Lung microvascular endothelial cell (primary cell): ENCODE measurements at places on chromosomes 4 and X.
A peak's percentile ranks its signal among the peaks of the same experiment; 100 is the strongest.

GRCh38 chr4:89509708-89510281 is 202.2 kb upstream of the GPRIN3 start:
- peak; percentile 55 for DNase-seq

GRCh38 chr4:115293093-115293462 is 179.7 kb upstream of the NDST4 start:
- no peak for DNase-seq

GRCh38 chrX:132491191-132491590 is 2.4 kb upstream of the MBNL3 start:
- DNase-seq: no peak

DNA sequence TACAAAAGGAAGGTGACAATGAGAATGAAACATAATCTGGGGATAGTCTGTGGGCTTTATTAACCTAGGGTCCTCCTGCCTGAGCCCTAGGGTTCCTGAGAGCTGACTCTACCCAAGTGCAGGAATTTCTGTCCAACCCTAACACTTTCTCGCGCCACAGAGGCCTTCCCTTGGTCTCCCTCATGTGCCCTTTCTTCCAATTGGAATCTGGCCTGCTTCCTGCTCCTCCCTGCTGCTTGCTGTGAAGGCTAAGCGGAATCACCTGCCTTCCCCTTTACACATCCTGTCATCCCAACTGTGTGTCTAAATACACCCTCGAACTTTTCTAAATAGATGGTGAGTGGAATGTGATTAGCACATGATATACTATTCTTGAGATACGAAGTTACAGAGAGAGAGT is 5.9 kb downstream of the MAGEA11 start:
- DNase-seq: no peak

GRCh38 chrX:12741416-12741815 is 49.8 kb upstream of the PRPS2 start:
- no peak for DNase-seq

- no peak for DNase-seq
Observed at GRCh38 chrX:54064564-54064963, 20.3 kb upstream of the PHF8 start.

DNA sequence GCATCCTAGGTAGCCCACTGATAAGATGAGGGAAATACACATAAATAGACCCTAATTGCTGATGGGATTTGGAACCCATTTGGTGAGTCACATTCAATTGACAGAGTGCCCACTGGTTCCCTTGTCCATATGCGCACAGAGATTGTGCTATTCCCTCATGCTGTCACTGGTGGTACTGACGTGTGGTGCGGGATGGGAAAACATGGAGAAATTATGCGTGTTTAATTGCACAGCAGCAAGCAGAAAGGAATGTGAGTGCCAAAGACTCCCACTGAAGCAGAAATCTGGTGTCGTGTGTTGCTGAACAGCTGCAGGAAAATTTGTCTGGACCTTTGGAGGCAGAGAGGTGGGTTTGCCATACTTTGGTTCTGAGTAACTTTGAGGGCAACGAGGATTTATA is 92.2 kb downstream of the NHSL2 start:
- DNase-seq: no peak

GRCh38 chrX:150268839-150269355 is 94.2 kb upstream of the MAMLD1 start:
- no peak for DNase-seq

DNA sequence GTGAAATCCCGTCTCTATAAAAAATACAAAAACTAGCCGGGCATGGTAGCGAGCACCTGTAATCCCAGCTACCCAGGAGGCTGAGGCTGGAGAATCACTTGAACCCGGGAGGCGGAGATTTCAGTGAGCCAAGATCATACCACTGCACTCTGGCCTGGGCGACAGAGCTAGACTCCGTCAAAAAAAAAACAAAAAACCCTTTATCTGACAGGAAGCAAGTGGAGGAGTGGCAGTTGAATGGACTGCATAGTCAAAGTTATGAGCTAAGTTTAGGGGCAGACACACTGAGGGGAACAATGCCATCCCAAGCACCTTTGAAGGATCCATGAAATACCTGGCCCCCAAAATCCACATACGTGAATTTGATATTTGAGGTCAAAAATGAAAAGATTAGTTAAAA is 7.5 kb upstream of the HPGDS start:
- DNase-seq: no peak

DNA sequence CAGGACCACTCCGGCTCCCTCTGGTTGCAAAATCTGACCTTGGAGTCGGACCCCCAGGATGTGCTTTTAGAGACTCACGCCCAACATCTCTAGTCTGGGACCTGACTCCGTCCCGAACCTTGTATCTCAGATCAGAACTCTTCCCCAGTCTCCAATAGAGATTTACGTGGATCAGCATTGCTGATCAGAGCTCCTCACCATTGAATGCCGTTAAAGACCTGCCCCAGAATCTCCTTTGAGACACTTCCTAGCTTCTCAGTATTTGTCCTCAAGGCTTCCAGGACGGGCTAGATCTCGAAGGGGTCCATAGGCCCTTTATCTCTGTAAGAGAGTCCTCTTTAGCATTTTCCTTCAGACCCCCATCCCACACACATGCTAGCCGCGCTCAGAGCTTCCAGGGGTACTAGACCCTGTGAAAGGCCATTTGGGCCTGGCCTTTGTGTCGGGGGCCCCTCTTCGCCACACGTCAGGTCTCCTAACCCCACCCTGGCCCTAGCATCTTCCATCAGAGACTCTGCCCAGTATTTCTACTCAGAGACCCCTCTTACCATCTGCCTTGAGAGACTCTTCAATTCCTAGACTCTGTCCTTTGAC is 662 bp downstream of the UBA1 start:
- DNase-seq: no peak

GRCh38 chrX:148457279-148457678 is 43.1 kb upstream of the AFF2 start:
- DNase-seq: no peak

DNA sequence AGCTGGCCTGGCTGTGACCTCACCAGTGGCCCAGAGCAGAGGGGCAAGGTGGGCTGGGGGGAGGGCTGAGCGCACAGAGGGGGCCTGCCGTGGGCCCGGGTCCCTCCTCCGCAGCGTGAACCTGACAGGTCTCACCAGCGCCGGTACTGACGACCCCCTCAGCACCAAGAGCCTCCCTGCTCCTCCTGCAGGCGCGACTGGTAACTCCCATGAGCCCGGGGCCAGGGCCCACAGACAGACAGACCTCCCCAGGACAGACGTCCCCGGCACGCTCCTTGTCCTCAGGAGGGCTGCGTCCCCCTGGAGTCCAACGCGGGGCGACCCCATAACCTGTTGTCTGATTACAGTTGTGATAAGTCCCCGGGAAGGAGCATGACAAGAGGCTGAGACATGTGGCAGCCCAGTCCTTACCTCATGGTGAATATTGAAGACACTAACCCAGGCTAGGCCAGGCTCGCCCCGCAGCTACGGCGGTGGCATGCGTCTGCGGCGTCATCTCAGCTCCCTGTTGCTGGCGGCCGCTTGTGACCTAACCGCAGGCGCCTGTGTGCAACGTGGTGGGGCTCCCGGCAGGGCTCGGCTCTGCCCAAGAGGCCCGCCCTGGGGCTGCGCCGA is 8.5 kb downstream of the AKAP17A start:
- DNase-seq: no peak

GRCh38 chr4:147635348-147635747 is 18.2 kb downstream of the TMEM184C start:
- DNase-seq: no peak

DNA sequence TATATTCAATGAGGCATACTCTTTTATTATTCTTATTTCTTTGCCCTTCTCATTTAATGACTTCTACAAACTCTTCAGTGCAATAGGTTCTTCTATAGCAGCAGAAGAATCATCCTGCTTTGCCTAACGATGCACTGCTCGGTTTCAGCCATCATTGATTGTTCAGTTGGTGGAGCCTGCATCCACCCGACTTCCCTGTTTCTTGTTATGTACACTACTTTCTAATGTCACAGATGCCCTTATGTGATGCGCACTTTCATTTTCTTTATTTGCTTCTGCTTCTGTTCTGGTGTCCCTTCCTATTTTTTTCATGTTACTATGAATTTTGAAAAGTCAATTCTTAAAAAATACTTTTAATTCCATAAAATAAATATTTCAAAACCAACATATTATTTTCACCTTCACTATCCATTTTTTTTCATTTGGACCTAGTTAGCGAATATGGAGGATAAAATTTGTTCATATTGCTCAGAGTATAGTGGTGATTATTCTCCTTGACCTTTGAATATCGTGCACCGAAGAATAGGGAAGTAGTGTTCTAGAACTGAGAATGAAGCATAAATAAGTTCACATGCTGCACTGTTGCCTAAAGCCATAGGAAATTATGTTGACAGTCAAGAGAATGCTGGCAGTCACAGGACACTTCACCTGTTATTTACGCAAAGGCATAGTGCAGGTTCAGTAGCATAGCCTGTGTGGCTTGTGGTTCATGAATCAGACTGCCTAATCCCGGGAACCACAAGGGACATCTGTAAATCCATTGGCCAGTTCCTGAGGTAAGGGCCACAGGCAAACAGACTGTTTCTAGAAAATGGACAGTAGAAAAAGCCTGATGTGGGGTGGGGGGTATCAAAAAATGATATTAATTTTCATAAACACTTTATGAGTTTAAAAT is 21.3 kb upstream of the SFRP2 start:
- DNase-seq: no peak

- DNase-seq: peak; percentile 93
Observed at GRCh38 chr4:7828011-7828720, 111.5 kb downstream of the AFAP1 start.

- no peak for DNase-seq
Observed at GRCh38 chr4:6991249-6991648, 51.9 kb upstream of the TADA2B start.

GRCh38 chr4:139754938-139755337 is 89.3 kb downstream of the MGST2 start:
- no peak for DNase-seq

GRCh38 chrX:54597728-54598127 is 67.7 kb downstream of the GNL3L start:
- no peak for DNase-seq

DNA sequence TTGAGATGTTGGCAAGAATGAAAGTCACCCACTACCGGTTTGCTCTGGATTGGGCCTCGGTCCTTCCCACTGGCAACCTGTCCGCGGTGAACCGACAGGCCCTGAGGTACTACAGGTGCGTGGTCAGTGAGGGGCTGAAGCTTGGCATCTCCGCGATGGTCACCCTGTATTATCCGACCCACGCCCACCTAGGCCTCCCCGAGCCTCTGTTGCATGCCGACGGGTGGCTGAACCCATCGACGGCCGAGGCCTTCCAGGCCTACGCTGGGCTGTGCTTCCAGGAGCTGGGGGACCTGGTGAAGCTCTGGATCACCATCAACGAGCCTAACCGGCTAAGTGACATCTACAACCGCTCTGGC is 12.3 kb downstream of the RPL9 start:
- DNase-seq: no peak

- peak; percentile 29 for DNase-seq
Observed at GRCh38 chr4:138977524-138977923, 38.1 kb upstream of the NOCT start.

DNA sequence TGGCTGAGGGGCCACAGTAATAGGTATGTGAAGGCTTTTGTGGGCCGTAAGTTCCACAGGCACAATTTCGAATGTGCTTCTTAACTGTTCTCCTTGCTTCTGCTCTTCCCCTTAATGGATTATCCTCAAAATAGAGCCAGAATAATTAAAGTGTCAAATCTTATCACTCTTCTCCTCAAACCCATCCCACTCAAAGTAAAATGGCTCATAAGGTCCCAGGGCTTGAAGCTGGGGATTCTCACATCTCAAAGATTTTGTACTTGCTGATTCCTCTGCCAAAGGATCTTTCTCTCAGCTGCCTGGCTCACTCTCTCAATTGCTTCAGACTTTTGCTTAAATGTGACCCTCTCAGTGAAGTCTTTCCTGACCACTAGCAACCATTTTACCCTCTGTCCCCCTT is 16.6 kb downstream of the ADAMTS3 start:
- DNase-seq: no peak
